ENCODE measurements at places on chromosomes 2 and 18.
A peak's percentile ranks its signal among the peaks of the same experiment; 100 is the strongest.

DNA sequence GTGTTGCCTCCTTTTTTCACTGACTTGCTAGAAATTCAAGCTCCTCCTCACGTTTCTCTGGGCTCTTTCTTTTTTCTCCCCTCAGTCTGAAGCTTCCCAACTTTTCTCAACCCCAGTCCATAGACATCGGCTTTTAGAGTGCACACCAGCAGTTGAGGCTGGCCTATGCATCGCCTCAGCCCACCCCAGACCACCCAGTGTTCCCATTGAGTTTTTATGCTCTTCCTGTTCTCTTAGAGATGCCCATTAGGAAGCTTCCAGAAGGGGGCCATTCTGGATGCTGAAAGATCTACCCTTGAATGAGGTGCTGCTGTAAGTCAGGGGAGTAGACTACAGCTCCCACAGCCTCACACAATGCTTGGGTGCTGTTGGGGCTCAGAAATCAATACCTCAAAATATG lies 12.0 kb upstream of the GYPC start:
- no peak for DNase-seq

GRCh38 chr2:108929807-108930425 lies 59.1 kb downstream of the EDAR start:
- no peak for DNase-seq

DNA sequence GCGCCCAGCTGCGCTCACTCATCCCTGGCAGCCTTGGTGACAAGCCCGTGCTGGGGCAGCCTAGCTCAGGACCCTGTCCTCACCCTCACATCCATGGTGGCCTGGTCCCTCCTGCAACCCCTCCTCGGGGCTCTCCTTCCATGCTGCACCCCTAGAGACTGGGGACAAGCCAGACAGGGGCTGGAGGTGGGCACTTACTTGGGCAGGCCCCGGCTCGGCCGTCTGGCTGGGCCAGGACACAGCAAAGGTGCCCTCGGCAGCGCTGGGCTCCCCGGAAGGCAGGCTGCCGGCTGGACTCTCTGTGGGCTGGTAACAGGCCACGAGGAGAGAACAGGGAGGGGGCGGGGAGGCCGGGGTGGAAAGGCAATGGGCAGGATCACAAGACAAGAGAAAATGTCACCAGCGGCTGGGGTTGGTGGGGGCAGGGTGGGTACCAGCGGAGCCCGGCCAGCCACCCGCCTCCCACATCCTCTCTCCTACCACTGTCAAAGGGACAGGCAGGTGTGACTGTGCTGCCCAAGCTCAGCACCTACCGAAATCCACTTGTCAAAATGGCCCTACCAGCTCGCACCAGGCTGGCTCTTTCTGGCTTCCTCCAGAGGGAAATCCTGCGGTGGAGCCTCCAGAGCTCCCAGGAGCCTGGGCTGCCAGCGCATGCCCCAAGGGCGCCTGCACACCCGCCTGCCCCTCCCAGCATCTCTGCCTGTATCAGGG lies 54.7 kb downstream of the BIN1 start:
- no peak for DNase-seq

DNA sequence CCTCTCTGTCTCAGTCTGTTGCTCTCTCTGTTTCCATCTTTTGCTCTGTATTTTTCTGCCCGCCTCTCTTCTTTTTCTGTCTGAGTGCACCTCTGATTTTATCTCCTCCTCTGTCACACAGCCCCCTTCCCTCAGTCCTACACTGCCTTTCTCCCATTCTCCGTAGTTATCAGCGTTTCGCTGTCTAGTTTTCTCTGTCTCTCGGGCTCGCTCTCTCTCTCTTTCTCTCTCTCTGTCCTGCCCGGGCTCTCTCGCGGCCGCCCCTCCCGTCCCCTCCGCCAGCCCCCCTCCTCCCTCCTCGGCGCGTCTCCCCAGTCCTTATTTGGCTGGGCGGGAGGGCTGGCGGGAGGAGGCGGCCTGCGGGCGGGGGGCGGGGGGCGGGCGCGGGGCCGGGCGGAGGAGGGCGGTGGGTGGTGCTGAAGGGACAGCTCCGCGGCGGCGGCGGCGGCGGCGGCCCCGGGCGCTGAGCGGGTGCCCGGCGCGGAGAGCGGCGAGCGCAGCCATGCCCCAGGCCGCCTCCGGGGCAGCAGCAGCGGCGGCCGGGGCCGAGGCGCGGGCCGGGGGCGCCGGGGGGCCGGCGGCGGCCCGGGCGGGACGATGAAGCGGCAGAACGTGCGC lies at the start of gene KCNK3:
TSS of gene KCNK3 (plus strand) at position 444 of the 618 bp plus-strand sequence. CDS start at position 598, 154 bp downstream.
- no peak for DNase-seq

DNA sequence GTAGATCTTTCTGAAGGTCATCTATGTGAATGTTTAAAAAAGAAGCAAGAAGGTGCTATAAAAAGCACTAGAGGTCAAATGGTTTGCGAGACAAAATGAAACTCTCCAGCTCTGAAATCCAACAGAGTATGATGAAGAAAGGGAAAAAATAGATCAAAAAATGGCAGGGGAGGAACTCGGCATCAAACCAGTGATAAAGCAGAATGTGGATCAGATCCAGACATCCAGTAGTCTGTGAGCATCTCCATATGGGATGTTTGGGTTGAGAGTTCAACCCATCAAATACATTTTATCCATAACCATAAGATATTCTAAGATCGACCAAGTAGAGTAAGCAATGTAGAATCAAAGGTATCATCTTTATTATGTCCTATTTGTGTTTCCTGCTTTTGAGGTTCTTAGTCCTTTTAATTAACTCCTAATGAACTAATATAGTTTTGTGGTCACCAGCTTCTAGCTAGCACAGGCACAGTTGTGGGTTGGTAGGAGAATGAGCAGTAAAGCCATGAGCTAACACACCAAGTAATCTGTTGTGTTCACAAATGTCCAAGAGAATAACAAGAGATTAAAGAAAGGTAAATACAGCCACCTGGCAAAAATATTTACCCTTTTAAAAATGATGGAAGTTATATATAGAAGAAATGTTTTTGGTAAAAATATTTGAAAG lies 160.9 kb downstream of the NEDD4L start:
- no peak for DNase-seq

- peak; percentile 61 for DNase-seq
Measured at GRCh38 chr2:227308784-227309183, 16.3 kb upstream of the MFF start.

GRCh38 chr2:11827547-11827946 lies 81.1 kb downstream of the LPIN1 start:
- DNase-seq: peak; percentile 63

DNA sequence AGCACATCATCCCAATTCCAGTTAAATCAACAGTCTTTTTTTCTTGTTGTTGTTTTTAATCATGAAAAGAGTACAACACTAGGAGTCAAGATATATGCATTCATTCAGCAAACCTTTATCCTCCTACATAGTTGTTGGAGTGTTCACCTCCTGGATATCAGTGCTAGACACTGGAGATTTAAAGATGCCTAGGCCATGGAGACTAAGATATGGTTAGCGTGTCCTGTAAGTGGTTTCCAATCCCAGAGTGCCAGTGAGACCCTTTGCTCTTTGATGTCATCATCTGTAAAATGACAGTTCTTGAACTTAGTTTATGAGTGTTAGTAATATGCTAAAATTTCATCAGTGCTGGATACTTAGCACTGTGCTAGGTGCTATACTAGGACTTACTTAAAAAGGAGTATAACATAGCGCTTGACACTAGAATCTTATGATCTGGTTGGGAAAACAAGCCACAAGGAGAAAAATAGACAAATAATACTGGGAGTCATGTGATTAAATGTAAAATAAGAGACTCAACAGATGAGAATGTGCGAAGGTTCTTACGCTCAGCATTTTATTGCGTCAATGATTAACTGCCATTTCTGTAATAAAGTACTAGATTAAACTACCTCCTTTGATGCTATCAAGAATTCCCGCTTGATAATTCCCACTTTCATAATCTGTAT lies 31.5 kb downstream of the BABAM2 start:
- DNase-seq: no peak

- DNase-seq: no peak
Measured at GRCh38 chr2:109604597-109604996, 9.2 kb downstream of the SEPTIN10 start.

GRCh38 chr18:24914171-24914525 lies 437.8 kb downstream of the ZNF521 start:
- DNase-seq: no peak

- no peak for DNase-seq
Measured at GRCh38 chr18:13627639-13628038, 98.7 kb downstream of the FAM210A start.

- no peak for DNase-seq
Measured at GRCh38 chr18:75810961-75811551, 383.6 kb upstream of the SMIM21 start.

GRCh38 chr2:61970807-61971556 lies 65.5 kb downstream of the COMMD1 start:
- DNase-seq: no peak

Data from GM12865 (cell line).